ENCODE measurements at places on chromosomes 16 and 17. TPM values are rescaled to one million over a fixed set of nuclear protein-coding genes. Genes with fewer than 3 reads are reported as not detected.

DNA sequence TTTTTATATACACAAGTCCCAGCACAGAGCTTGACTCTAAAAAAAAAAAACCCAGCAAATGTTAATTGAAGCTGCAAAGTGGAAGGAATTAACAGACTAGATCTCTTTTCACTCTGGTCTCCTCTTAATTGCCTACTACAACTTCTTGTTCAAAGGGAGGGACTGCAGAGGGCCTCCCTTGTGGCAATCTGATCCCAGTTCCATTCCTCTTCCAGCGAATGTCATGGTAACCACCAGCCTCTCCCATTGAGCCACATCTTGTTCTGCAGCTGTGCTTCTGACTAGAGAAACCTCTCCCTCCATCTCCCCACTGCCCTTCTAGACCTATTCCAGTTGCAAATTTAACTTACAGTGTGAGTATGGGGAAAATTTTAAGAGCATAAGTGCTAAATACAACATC lies 5.9 kb downstream of the SUPT6H start:
- DNase-seq: no peak

EVI2B gene
- 3.1 TPM for polyA plus RNA-seq

HOXB1 gene
- polyA plus RNA-seq: not detected

GRCh38 chr16:46826631-46827030 lies 4.3 kb downstream of the C16orf87 start:
- no peak for DNase-seq

GRCh38 chr16:49516382-49517036 lies 142.9 kb downstream of the C16orf78 start:
- DNase-seq: no peak
